Cerebellar nuclear complex (tissue), 1 donor: ENCODE measurements at places on chromosomes 11 and 22.

GRCh38 chr22:23705358-23705757 lies 14.5 kb downstream of the RGL4 start:
- no peak for DNase-seq

DNA sequence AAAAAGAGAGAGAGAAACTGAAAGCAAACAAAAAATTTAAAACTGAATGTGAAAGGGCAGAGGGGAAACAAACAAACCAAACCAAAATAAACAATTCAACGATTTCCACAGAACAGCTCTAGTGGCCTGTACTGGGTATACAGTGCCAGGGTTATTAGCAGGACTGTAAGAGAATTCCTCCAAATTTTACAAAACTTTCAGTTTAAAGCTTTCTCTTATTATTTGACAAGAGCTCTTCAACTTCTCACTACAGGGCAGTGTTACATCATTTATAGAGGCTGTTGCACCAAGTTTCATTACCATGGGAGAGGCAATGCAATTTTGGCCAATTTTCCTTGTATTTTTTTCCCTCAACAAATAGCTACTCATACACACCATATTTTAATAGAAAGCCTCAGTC lies 44.3 kb upstream of the CLPB start:
- DNase-seq: no peak

DNA sequence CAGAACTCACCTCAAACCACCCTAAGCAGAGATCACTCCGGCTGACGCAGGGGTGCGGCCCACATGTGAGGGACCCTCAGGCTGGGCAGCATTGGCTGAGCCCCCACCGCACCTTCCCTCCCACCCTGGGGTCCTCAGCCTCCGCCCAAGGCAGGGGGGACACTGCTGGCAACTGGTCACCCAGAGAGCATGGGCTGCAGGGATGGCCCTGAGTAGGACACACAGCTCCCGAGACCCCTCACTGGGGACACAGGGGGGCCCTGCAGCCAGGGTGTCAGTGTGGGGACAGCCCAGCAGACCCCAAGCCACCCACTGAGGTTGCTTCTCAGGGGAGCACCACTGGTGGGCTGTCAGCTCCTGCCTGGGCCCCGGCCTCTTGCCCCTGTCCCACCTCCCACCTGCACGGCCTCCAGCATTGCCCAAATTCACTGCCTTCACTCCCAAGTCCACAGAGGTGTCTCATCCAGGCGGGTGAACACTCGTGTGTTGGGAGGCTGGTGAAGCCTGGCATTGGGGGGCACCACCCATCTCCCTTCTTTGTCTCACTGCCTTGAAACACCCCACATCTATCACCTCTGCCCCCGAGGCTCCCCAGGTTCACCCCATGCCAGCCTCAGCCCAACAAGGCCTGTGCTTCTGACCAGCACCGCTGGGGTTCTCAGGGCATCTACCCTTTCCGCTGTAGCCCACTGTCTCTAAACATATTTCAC lies 4.7 kb downstream of the C11orf21 start:
- DNase-seq: no peak

DNA sequence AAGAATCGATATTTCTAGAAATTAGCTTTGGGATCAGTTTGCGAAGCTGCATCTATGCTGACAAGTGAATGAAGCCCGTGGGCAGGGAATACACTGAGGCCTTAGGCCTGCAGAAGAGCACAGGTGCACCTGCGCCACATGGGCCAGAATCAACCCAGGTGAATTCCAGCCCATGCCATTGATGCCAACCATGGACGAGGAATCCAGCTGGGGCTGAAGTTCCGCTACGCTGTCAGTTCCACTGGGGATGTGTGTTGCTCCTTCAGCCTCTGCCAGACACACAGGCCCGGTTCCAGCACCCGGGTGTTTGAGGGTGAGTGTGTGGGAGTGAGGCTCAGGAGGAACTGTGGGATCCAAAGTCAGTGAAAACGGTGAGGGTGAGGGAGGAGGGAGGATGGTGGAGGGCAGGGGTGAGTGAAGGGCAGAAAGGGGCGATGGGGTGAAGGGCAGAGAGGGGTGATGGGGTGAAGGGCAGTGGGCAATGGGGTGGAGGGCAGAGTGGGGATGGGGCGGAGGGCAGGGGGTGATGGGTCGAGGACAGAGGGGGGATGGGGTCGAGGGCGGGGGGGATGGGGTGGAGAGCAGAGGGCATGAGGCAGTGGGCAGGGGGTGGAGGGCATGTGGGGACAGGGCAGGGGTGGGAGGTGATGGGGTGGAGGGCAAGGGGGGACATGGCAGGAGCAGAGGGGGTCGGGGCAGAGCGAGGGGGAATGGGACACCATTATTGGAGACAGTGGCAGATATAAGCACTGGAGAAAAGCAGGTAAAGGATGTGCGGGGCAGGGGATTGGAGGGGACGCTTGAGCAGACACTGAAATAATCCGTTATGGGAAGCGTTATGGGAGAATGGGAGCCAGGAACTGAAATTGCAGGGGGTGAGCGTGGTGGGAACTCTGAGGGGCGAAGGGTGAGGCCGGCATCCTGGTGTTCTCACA lies 931.6 kb downstream of the BRD1 start:
- no peak for DNase-seq

- DNase-seq: no peak
Measured at GRCh38 chr22:22386602-22387385, 121.7 kb downstream of the ZNF280B start.

DNA sequence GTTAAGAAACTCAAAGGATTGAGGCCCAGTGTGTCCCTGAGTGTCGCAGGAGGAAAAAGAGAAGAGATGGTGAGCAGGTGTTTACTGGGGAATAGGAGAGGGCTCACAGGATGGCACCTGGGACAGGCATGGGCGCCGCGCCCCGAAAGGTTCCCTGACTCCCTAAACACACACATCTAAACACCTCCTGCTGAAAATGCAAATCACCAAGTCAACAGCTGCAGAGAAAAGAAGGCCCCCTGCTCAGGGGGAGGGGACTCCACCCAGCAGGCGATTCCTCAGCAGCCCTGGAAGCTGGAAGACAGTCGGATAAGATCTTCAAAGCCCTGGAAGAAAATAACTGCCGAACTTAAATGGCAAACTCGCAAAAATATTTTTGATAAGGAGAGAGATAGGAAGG lies 377.2 kb downstream of the BRD1 start:
- DNase-seq: no peak

DNA sequence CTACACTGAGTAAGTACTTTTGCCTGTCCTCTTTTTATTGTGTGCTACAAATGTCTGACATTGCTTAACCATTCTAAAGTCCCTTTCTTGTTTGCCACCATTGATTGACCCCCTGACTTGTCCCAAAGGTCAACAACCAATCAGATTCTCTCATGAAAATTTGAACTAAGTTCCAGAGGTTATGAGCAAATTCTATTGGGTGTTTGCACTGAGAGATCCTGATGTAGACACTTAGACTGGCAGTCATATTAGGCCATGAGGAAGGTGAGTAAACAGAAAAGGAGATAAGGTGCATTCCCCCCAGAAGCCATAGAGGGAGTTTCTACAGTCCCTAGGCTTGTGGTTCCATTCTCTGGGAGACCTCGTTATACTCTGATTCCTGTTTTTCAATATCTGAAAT lies 101.3 kb upstream of the E2F8 start:
- no peak for DNase-seq

DNA sequence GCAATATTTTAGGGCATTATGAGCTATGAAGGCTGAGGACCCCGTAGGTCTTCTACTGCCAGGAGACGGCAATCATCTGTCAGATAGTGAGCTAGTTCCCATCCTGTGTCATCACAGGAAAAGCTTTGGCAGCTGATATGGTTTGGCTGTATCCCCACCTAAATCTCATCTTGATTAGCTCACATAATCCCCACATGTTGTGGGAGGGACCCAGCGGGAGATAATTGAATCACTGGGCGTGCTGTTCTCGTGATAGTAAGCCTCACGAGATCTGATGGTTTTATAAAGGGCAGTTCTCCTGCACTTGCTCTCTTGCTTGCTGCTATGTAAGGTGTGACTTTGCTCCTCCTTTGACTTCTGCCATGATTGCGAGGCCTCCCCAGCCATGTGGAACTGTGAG lies 18.1 kb downstream of the CSRP3 start:
- DNase-seq: no peak

GRCh38 chr11:126363706-126364248 lies 8.3 kb downstream of the ST3GAL4 start:
- no peak for DNase-seq

GRCh38 chr11:34185926-34186841 lies 80.8 kb downstream of the NAT10 start:
- DNase-seq: no peak

DNA sequence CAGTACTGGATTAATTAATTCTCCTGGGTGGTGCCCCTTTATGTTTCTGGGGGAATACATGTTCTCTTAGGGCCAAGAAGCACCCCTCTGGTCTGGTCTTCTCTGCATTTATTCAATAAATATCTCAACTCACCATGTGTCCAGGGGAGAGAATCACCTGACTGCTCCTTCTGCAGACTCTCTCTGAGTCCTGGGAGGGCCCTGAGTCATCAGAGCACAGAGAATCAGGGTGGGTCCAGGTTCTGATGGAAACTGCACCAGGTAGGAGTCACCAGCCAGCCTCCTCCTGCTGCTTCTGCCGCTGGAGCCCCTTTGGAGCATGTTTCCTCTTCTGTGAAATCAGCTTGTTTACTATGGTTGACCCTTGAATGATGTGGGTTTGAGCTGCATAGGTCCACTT lies 107.7 kb upstream of the PLET1 start:
- DNase-seq: no peak

GRCh38 chr11:64406221-64406946 lies 47.4 kb downstream of the RPS6KA4 start:
- no peak for DNase-seq

DNA sequence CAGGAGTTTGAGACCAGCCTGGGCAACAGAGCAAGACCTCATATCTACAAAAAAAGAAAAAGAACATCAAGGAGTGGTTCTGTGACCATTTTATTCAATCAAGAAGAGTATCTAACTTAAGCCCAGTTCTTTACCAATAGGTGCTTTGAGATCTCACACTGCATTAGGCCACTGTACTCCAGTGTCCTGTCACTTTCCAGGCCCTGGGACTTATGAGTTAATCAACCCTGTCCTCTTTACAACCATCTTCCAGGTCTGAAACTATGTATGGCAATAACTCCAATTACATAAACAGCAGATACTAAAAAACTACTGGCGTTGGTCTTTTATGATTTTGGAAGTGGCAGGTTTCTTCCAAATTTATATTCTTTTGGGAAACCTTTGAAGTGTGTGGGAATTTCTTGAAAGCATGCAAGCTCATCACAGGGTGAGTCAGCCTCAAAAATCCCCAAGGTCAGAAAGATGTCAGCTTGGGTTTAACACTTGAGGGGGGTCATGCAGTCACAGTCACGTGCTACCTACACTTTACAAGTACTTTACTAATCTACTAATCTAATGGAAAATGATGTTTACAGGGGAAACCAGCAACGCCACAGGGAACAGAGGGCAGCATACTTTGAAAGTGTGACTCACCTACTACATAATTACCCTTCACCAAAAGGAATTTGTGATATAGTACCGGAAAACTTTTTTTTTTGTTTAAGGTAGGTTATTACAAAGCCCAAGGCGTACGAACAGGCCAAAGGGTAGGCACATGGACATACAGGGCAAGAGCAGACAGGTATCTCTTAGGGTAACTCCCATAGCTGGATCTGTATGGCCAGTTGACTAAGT lies 15.6 kb downstream of the PISD start:
- no peak for DNase-seq

- peak; percentile 69 for DNase-seq
Measured at GRCh38 chr22:38069372-38070249, 12.4 kb downstream of the PICK1 start.

GRCh38 chr11:88827018-88827676 lies 238.6 kb downstream of the GRM5 start:
- DNase-seq: no peak

DNA sequence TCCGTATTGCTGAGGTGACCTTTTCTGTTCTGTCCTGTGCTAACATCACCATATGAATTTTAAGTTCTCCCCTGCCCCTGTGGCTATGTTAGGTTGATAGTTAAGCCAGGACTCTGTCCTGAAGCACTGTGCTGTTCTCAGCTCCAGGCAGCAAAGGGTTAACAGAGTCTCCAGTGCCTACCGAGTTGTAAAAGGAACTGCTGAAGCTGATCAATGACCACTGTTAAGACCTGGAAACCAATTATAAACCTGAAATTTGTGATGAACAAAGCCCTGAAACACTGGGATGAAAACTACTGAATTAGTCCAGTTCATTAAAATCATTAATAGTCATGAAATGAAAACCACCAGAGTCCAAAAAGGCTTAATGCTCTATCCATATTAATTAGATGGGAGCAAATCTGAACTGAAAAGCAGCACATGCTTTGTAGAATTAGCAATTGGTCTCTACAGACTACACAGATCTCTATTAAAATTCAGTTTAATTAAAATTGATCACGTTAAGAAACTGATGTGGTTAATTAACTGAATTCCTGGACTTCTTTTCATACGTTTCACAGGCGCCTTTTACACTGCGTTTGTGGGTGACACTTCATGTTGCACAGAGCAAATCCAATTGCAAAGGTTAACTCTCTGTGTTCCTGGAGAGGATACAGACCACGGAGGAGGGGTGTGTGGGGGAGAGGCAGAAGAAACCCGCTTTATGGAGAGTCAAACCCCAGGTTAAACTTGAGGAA lies 188.5 kb upstream of the MPPED2 start:
- no peak for DNase-seq

DNA sequence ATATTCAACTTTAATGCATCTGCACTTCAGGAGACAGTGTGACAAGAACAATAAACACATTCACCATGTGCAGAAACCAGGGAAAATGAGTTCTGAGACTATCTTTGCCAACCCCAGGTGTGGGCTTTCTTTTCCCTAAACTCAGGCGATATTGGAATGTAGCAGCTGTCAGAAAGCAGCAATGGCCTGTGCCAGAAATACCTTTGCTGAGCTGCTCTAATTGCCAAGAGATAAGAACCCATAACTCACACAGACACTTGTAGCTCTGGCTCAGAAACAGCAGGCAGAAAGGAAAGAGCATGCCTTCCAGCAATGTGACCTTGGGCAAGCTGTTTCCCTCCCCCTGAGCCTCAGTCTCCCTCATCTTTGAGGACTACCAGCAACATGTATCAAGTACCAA lies 77.6 kb downstream of the PLEKHA7 start:
- DNase-seq: no peak

DNA sequence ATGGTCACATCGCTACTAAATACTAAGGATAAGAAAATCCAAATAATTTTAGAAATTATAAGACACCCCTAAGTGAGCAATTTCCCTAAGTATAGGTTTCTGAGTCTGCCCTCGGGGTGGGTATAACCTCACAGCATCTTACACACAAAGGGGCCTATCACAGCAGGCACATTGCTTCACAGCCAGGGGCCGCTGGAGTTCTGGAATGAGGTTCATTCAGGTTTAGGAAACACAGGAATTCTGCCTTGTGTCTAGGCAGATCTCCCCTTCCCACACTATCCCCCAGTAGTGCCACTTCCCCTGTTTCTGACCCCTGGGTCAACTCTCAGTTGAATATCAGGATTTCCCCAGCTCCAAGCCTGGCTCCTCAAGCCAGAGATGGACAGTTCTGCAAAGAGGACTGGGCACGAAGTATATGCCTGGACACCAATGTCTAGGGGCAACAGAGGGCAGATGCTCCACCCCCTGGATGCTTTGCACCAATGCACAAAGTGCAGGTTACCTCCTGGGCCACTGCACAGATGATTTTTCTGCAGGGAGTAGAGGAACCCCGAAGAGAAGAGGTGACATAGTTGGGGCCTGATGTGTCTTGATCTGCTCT lies 11.4 kb downstream of the TUBA8 start:
- DNase-seq: no peak
